Gastrocnemius medialis (tissue), 4 donors: ENCODE measurements at places on chromosomes 13 and 19. TPM values are rescaled to one million over a fixed set of nuclear protein-coding genes. Genes with fewer than 3 reads are reported as not detected.

The SMIM24 gene
- not detected for total RNA-seq

DNA sequence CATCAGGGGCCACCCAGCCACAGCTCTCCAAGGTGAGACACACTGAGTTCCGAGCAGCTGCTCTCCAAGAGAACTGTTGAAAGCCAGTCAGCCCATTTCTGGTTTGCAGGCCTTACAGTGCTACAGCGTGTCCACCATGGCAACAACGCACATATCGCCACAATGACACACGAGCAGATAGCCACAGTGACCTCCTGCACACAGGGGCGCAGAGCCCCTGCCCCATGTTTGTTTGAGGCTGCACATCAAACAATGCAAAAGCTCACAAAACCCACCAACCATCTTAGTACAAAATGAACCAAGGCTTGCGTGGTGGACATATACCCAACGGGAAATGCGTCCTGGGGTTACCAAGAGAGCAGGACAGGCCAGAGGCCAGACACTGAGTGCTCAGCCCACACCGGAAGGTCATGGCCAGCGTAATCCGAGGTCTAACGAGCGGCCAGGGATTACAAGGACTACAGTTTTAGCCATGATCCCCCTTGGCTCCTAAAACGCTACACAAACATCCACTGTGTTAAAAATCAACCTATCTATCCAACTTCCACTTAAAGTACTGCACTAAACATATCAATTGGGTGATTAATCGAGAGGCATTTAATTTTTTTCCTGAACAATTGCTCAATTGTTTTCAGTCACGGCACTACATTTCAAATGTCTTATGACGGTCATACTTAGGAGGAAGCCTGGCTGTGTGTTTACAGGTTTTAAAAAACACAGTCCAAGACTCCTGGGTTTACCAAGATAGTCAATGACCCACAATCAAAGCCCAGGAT, 56.0 kb downstream of the STK24 start:
- H3K36me3 ChIP-seq, result no peaks in the 10 kb centered on the region
- H3K27ac ChIP-seq, result no peak overlapping the region
- no peak overlapping the region for H3K4me3 ChIP-seq
- H3K27me3 ChIP-seq, result no peaks in the 10 kb centered on the region

The AKT2 gene
- total RNA-seq, result 98.4 TPM

DNA sequence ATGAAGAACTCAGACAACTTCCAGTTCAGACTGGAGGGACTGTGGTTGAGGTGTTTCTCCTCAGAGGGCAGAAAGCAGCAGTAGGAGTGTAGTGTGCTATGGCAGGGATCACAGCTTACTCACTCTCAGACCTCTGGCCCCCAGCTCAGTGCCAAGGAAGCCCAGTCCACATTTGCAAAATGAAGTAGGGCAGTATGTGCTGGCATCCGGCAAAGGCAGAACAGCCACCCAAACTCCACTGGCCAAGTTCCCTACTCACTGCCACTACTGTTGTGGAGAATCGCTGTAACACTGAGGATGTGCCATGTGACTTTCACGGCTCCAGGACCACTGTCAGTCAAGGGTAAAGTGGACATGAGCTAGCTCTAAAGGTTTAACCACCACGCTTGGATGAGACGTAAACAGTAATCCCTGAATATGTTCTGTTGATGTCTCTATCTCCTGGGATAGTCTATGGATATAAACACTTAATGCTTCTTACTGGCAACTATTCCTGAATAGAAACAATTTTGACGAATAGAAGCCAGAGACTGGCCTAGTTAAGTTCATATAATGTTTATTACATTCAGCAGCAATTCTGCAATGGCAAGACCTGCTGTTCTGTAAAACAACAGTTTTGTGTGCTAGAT, 67.0 kb upstream of the SLC15A1 start:
- no peaks in the 10 kb centered on the region for H3K27me3 ChIP-seq
- H3K4me1 ChIP-seq, result peaks cover 13% of the 10 kb centered on the region
- no peaks in the 10 kb centered on the region for H3K36me3 ChIP-seq
- H3K27ac ChIP-seq, result no peak overlapping the region

- H3K36me3 ChIP-seq, result no peaks in the 10 kb centered on the region
- H3K4me1 ChIP-seq, result no peaks in the 10 kb centered on the region
- no peaks in the 10 kb centered on the region for H3K27me3 ChIP-seq
- no peak overlapping the region for H3K4me3 ChIP-seq
- no peak overlapping the region for H3K27ac ChIP-seq
Measured at GRCh38 chr13:20349564-20350381, 117.7 kb upstream of the GJB6 start.

GRCh38 chr13:75803164-75803611, 167.1 kb downstream of the LMO7 start:
- DNase-seq, result no peak
- H3K27me3 ChIP-seq, result no peaks in the 10 kb centered on the region
- H3K4me1 ChIP-seq, result peaks cover 17% of the 10 kb centered on the region
- H3K4me3 ChIP-seq, result no peak overlapping the region

DNA sequence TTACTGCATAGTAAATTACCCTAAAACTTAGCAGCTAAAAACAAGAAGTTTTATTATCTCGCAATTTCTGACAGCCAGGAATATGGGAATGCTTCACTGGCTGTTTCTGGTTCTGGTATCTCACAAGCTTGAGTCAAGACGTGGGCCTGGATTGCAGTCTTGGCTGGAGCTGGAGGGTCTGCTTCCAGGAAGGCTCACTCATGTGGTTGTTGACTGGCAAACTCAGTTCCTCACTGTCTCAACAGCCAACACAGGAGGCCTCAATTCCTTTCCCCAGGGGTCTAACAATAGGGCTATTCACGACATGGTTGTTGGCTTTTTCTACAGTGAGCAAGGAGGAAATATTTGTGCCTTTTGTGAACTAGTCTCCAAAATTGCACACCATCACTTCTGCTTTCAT, 146.3 kb downstream of the GPC5 start:
- H3K4me1 ChIP-seq, result no peaks in the 10 kb centered on the region
- no peak overlapping the region for H3K27ac ChIP-seq
- no peaks in the 10 kb centered on the region for H3K36me3 ChIP-seq
- H3K4me3 ChIP-seq, result no peak overlapping the region
- H3K27me3 ChIP-seq, result no peaks in the 10 kb centered on the region

The CYP4F8 gene
- not detected for total RNA-seq

- no peak for DNase-seq
- H3K4me3 ChIP-seq, result no peak overlapping the region
- no peaks in the 10 kb centered on the region for H3K27me3 ChIP-seq
- H3K27ac ChIP-seq, result no peak overlapping the region
- no peaks in the 10 kb centered on the region for H3K36me3 ChIP-seq
- no peaks in the 10 kb centered on the region for H3K4me1 ChIP-seq
Measured at GRCh38 chr13:43159026-43159461, 135.7 kb downstream of the DNAJC15 start.

The KL gene
- 1.3 TPM for total RNA-seq

GRCh38 chr13:77300176-77301037, 26.5 kb downstream of the MYCBP2 start:
- no peak overlapping the region for H3K27ac ChIP-seq
- no peak for DNase-seq
- peaks cover 7% of the 10 kb centered on the region for H3K4me1 ChIP-seq
- no peaks in the 10 kb centered on the region for H3K27me3 ChIP-seq
- no peak overlapping the region for H3K4me3 ChIP-seq

DNA sequence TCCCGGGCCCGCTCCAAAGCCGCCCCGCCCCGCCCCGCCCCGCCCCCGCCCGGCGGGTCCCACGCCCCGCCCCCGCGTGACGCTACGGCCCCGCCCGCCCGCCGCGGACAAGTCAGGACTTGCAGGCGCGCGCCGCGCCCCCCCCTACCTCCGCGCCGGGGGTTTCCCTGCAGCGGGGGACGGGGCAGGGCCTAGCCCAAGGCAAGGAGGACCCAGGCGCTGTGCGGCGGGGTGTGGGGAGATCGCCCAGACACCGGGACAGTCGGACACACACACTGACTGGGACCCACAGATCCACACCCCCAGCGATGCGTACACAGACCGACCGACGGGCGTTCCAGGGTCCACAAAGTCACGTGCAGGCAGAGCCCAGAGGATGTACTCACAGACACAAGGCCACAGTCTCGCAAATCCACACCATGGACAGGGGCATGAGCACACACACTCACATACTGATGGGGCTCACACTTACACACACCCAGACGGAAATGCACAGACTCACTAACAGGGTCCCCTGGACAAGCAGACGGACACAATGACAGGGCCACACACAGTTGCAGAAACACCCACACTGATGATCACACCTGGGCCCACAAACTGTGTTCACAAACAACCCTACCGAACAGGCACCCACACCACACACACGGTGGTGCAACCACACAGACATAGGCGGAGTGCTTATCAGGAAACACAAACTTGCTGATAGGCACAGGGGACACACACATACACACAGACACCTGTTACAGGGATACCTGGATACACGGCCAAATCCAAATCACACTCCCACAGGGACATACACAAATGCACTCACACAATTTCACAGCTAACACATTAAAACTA, 436 bp upstream of the BBC3 start:
- peak overlapping the region; percentile 99 for H3K27ac ChIP-seq
- H3K27me3 ChIP-seq, result no peaks in the 10 kb centered on the region
- H3K36me3 ChIP-seq, result no peaks in the 10 kb centered on the region
- peak; percentile 88 for DNase-seq
- H3K4me3 ChIP-seq, result peak overlapping the region; percentile 47

The FGF14 gene
- not detected for total RNA-seq

DNA sequence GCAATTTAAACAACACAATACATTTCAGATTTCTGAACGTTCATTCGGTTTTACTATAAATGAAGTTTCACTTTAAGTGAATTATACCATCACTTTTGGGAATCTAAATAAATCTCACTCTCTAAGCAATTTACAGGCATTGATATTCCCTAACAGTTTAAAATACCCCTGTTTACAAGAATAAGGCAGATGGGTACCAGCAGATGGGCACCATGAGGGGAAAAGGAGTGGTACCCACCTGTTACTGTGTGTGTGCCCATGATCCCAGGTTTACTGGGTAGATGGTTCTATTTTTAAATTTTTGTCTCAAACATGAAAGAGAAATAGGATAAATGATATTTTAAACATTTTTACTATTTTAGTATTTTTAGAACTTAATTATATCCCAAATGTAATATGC, 212.9 kb downstream of the PCDH9 start:
- H3K36me3 ChIP-seq, result no peaks in the 10 kb centered on the region
- H3K27ac ChIP-seq, result no peak overlapping the region
- no peaks in the 10 kb centered on the region for H3K4me1 ChIP-seq
- DNase-seq, result no peak
- H3K4me3 ChIP-seq, result no peak overlapping the region
- no peaks in the 10 kb centered on the region for H3K27me3 ChIP-seq

GRCh38 chr13:100751826-100752225, 77.2 kb upstream of the TMTC4 start:
- no peaks in the 10 kb centered on the region for H3K4me1 ChIP-seq
- no peaks in the 10 kb centered on the region for H3K36me3 ChIP-seq
- DNase-seq, result no peak
- H3K27me3 ChIP-seq, result no peaks in the 10 kb centered on the region

The CASP14 gene
- total RNA-seq, result not detected

The ZNF536 gene
- total RNA-seq, result not detected

DNA sequence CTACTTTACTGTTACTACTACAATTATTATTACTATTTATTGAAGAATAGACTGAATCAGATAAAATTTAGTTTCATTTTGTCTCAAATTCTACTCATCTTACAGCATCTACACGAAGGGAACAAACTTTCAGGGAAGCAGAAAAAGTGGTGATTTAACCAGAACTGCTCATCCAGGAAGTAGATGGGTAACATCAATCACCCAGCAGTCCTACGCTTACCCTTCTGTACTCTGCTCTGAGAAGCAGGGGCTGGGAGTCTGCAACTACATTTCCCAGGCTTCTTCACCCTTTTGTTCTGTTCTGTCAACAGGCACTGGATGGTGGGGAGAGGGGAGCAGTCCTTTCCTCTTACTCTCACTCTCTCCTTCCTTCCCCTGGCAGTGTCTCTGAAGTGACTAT, 31.4 kb upstream of the GGACT start:
- no peak overlapping the region for H3K4me3 ChIP-seq
- no peak for DNase-seq
- H3K27me3 ChIP-seq, result no peaks in the 10 kb centered on the region

GRCh38 chr13:25699056-25699455, 327.3 kb downstream of the ATP8A2 start:
- DNase-seq, result no peak
- no peaks in the 10 kb centered on the region for H3K4me1 ChIP-seq
- no peaks in the 10 kb centered on the region for H3K36me3 ChIP-seq

GRCh38 chr13:112725346-112726015, 35.6 kb downstream of the ATP11A start:
- peaks cover 48% of the 10 kb centered on the region for H3K4me1 ChIP-seq
- peak; percentile 85 for DNase-seq
- peak overlapping the region; percentile 76 for H3K27ac ChIP-seq
- no peaks in the 10 kb centered on the region for H3K36me3 ChIP-seq
- H3K4me3 ChIP-seq, result no peak overlapping the region

GRCh38 chr13:42266473-42266872, 5.5 kb upstream of the AKAP11 start:
- peaks cover 11% of the 10 kb centered on the region for H3K4me1 ChIP-seq
- no peak for DNase-seq
- no peak overlapping the region for H3K4me3 ChIP-seq
- H3K27me3 ChIP-seq, result no peaks in the 10 kb centered on the region
- no peaks in the 10 kb centered on the region for H3K36me3 ChIP-seq

The OCEL1 gene
- total RNA-seq, result 3.3 TPM

DNA sequence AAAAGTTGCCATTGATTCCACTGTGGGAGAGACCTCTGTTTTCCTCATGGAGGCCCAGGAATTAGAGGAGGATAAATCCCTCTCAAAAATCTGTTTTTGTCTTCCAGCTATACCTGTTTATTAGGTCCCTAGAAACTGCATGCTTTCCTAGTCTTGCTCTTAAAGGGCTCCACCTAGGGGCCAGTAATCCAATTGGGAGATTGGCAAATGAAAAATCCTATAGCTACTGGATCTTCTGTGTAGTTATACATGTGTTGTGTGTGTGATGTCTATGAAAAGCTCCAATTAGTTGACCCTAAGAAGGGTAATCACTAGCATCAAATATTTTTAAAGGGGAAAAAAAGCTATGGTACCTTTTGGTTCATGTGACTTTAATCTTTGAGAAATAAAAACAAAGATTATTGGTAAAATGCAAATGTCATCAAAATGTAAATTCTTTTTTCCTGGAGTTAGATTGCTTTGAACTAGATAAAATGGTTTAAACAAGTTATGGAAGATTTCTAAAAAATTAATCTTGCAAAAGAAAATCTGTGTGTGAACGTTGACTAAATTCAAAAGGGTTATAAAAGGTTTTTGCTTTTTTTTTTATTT, 63.4 kb upstream of the C1QTNF9B start:
- no peaks in the 10 kb centered on the region for H3K36me3 ChIP-seq
- no peak overlapping the region for H3K27ac ChIP-seq
- no peak for DNase-seq
- H3K4me3 ChIP-seq, result no peak overlapping the region

DNA sequence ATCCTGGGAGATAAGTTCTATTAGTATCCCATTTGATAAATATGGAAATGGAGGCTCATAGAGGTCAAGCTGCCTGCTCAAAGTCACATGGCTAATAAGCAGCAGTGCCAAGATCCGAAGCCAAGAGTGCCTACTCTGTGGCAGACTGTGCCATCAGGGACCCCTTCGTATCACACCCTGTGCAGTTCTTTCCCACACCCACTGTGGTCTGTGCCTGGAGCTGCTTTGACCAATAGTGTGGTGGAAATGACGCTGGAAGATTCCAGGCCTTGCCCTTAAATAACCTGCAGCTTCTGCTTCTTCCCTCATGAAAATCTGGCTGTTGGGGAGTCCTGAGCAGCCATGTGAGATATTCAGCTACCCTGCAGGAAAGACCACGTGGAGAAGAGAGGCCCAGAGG, 10.1 kb downstream of the OPA3 start:
- H3K36me3 ChIP-seq, result no peaks in the 10 kb centered on the region
- H3K27ac ChIP-seq, result peak overlapping the region; percentile 7
- no peaks in the 10 kb centered on the region for H3K27me3 ChIP-seq
- DNase-seq, result no peak
- H3K4me1 ChIP-seq, result peaks cover 61% of the 10 kb centered on the region

The IGFL1 gene
- total RNA-seq, result not detected
